Fibroblast of lung (primary cell): ENCODE measurements at places on chromosomes 2 and 18. TPM values are rescaled to one million over a fixed set of nuclear protein-coding genes. Genes with fewer than 3 reads are reported as not detected.

KCNIP3 gene
- 1.5 and 1.7 TPM in 2 replicates for total RNA-seq

TTC27 gene
- 15.7 and 18.2 TPM in 2 replicates for total RNA-seq

GALNT5 gene
- 32.4 and 199 TPM in 2 replicates for total RNA-seq

ARHGAP15 gene
- total RNA-seq: under 0.01 TPM in 1 of 2 replicates, not detected in the other
